ENCODE measurements at places on chromosomes 1 and 21. TPM values are rescaled to one million over a fixed set of nuclear protein-coding genes. Genes with fewer than 3 reads are reported as not detected.

The SIM2 gene
- 1.5 TPM for total RNA-seq

DNA sequence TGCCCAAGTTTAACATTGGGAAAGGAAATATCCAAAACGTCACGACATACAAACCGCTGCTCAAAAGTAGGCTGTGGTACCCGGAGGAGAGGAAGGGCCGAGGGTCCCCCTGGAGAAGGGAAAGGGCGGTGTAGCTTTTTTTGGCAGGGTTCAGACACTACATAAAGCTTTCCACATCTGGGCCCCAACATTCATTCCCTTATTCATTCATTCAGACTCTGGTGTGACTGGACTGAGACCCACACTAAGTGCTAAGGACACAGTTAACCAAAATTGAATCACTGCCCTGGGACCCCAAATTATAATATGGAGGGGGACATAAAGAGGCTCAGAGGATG lies 10.3 kb upstream of the COL8A2 start:
- H3K4me3 ChIP-seq: no peak overlapping the region
- H3K27ac ChIP-seq: peak overlapping the region; percentile 68
- H3K27me3 ChIP-seq: no peaks in the 10 kb centered on the region
- H3K4me1 ChIP-seq: peaks cover 16% of the 10 kb centered on the region

GRCh38 chr1:85991261-85991660 lies 165.3 kb downstream of the COL24A1 start:
- no peak overlapping the region for H3K4me3 ChIP-seq
- H3K27me3 ChIP-seq: no peaks in the 10 kb centered on the region
- DNase-seq: no peak
- no peaks in the 10 kb centered on the region for H3K36me3 ChIP-seq

DNA sequence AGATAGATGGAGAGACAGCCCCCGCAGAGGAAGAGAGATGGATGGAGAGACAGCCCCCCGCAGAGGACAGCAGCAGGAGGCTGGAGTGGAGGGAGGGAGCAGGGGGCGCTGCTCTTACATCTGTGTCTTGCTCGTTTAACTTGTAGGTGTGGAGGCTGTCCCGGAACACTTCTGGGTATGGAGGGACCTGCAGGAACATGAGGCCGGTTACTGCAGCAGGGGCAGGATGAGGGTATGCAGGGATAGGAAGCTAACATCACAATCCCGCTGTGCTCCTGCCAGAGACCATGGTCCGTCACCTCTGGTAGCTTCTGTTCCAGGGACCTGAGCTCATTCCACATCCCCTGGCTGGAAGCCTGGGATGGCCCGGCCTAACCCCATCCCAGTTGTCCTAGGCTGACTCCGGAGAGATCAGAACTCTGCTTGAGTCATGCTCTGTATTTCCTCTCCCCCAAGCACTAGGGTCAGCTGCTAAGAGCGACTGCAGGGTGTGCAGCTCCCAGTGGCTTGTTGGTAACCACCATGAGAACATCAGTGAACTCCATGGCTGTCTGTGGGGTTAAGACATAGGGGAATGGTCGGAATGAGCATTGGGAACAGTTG lies 36.7 kb upstream of the GOLT1A start:
- no peak overlapping the region for H3K4me3 ChIP-seq
- no peaks in the 10 kb centered on the region for H3K36me3 ChIP-seq
- peaks cover 49% of the 10 kb centered on the region for H3K27me3 ChIP-seq

DNA sequence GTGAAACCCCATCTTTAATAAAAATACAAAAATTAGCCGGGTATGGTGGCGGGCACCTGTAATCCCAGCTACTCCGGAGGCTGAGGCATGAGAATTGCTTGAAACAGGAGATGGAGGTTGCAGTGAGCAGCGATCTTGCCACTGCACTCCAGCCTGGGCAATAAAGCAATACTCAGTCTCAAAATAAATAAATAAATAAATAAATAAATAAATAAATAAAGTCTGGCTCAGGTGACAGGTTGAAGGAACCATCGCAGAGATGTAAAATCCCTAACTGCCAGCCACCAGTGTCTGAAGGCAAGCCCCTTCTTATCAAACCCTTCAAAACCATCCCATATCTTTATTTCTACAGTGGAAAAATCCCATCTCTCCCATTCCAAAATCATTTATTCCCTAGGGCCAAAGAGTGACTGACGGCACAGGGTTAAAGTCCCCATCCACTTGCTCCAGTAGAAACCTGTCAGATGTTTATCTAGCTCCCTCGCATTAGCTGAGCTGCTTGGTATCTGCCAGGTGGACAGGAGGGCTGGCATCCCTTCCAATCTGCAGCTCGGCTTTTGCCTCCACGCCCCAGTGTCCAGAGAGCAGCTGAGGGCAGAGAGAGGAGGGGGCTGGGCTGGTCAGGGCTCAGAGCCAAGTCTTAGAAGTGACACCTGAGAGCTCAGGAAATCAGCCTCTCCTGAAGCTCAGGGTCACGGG lies 5.0 kb downstream of the CSRP1 start:
- H3K36me3 ChIP-seq: no peaks in the 10 kb centered on the region
- no peak for DNase-seq
- H3K27me3 ChIP-seq: no peaks in the 10 kb centered on the region
- peaks cover 54% of the 10 kb centered on the region for H3K4me1 ChIP-seq

The RER1 gene
- 147 TPM for total RNA-seq

The NBPF4 gene
- not detected for total RNA-seq

The RHCE gene
- total RNA-seq: 0.71 TPM

DNA sequence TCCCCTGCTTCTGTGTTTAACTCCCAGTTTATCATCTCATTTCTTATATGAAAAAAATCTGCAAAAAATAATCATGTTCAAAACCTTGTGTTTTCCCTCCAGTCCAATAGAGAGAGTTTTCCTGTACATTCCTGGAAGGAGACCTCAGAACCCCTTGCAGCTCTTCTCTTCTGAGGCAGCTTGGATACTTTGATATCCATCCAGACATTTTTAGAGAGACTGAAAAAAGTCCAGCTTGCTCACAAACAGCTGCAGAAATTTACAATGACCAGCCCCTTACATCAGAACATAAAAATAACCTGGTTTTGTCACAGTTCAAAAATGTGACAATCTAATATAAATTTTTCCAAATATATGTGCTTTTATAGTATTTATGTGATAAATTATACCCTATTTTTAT lies 73.3 kb upstream of the C1orf115 start:
- no peaks in the 10 kb centered on the region for H3K4me1 ChIP-seq
- peaks cover 2% of the 10 kb centered on the region for H3K27me3 ChIP-seq
- no peak overlapping the region for H3K27ac ChIP-seq

GRCh38 chr1:220565670-220566069 lies 37.7 kb downstream of the MARK1 start:
- H3K36me3 ChIP-seq: no peaks in the 10 kb centered on the region
- H3K27ac ChIP-seq: no peak overlapping the region
- no peak overlapping the region for H3K4me3 ChIP-seq
- no peak for DNase-seq
- H3K4me1 ChIP-seq: no peaks in the 10 kb centered on the region
- H3K27me3 ChIP-seq: no peaks in the 10 kb centered on the region

The KCNJ15 gene
- 0.51 TPM for total RNA-seq

GRCh38 chr1:210654176-210654981 lies 325.7 kb downstream of the HHAT start:
- H3K27me3 ChIP-seq: no peaks in the 10 kb centered on the region
- no peaks in the 10 kb centered on the region for H3K4me1 ChIP-seq
- H3K4me3 ChIP-seq: no peak overlapping the region
- no peaks in the 10 kb centered on the region for H3K36me3 ChIP-seq
- H3K27ac ChIP-seq: no peak overlapping the region

GRCh38 chr1:67889466-67889865 lies 56.2 kb upstream of the GNG12 start:
- no peaks in the 10 kb centered on the region for H3K27me3 ChIP-seq
- peaks cover 49% of the 10 kb centered on the region for H3K4me1 ChIP-seq
- no peak for DNase-seq
- no peak overlapping the region for H3K4me3 ChIP-seq
- no peaks in the 10 kb centered on the region for H3K36me3 ChIP-seq

GRCh38 chr1:31306278-31306677 lies 9.4 kb downstream of the ZCCHC17 start:
- DNase-seq: no peak
- H3K27me3 ChIP-seq: no peaks in the 10 kb centered on the region
- peaks cover 8% of the 10 kb centered on the region for H3K4me1 ChIP-seq

DNA sequence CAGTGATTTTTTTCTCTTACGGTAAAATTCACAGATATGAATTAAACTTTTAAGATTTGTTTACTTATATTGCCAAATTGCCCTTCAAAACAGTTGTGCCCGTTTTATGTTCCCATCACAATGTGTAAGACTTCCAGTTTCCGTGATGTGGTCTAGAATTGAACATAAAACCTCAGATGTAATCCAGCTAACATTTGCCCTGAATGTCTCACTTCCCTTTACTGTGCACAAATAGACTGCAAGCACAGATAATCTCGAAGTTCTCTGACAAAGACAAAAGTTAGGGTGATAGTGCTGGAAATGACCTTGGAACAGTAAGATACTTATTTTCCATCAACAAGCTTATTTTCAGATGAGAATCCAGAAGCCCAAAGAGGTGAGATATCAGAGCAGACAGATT lies 177.5 kb downstream of the ZZZ3 start:
- H3K27ac ChIP-seq: no peak overlapping the region
- H3K4me3 ChIP-seq: no peak overlapping the region

The FCGR1A gene
- not detected for total RNA-seq

DNA sequence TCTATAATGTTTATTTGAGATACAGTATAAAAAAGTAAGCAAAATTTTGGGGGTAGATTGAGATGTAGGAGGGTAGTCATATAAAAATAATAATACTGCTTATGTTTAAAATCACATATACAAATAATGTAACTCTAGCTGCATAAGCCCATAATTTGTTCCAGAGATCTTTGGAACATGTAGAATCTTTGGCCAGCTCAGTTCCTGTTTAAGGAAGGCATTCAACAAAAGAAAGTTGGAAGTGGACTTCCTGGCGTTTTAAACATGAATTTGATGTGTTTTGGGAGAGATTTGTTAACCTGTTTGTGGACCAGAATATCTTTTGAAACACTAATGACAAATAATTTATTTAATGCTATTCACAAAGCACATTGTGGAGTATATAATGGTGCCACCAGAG lies 27.7 kb downstream of the GIPC2 start:
- H3K4me3 ChIP-seq: no peak overlapping the region
- H3K27me3 ChIP-seq: no peaks in the 10 kb centered on the region
- peaks cover 26% of the 10 kb centered on the region for H3K4me1 ChIP-seq
- H3K27ac ChIP-seq: no peak overlapping the region
- no peak for DNase-seq
- no peaks in the 10 kb centered on the region for H3K36me3 ChIP-seq

GRCh38 chr1:206855859-206856258 lies 9.6 kb upstream of the IL20 start:
- H3K36me3 ChIP-seq: no peaks in the 10 kb centered on the region
- H3K27ac ChIP-seq: no peak overlapping the region
- H3K4me1 ChIP-seq: no peaks in the 10 kb centered on the region
- H3K4me3 ChIP-seq: no peak overlapping the region
- no peak for DNase-seq

DNA sequence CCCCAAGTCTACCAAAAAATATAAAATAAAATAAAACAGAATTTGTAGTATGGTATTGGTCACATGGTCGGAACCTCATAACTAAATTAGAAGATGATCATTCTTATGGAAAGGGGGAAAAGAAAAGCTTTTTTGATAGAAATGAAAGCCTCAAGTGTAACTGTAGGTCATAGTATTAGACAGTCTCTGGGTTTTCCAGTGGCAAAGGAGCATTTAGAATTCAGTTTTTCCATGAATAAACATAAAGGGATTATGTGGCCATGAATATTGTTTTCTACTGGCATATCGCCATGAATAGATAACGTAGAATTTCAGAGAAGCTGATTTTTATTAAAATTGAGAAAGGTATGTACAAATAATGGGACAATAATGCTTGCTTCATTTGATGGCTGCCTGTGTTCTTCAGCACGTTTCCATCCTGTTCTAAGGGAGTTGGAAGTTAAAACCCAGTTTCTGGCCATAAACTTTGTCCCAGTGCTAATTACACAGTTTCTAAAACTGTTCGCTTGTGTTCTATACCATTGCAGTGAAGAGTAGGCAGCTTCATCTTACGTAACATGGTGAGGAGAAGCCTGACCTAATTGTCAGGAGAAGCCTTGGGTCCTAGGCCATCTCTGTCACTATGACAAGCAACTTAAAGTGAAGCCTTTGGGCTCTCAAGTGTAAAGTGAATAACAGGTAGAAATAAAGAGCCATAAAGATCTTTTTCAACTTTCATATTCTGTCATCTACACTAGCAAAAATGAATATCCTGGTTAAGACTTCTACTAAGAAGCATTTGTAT lies 70.5 kb upstream of the PGD start:
- H3K27me3 ChIP-seq: no peaks in the 10 kb centered on the region
- H3K36me3 ChIP-seq: peaks cover 28% of the 10 kb centered on the region
- no peak overlapping the region for H3K27ac ChIP-seq

- H3K27ac ChIP-seq: no peak overlapping the region
- no peaks in the 10 kb centered on the region for H3K27me3 ChIP-seq
- H3K4me1 ChIP-seq: peaks cover 15% of the 10 kb centered on the region
- H3K36me3 ChIP-seq: peaks cover 10% of the 10 kb centered on the region
- H3K4me3 ChIP-seq: no peak overlapping the region
These were observed 49.9 kb downstream of the MAN1C1 start for GRCh38 chr1:25666460-25666859.

DNA sequence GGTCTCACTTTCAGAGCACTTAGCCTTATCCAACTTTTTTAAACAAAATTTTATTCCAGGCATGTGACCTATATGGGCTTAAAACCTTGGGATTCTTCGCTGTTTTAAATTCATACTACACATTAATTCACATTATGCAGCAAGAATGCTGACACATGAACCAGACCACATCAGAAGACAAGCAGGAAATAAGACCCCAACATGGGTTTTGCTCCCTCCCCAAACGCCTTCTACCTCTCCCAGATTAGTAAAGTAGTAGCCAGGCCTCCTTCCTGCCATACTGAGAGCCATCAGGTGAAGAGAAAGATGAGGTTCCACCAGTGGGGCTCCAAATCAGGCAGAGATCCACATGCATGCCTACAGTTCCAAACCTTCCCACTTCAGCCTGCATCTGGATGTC lies 3.7 kb downstream of the IGSF3 start:
- H3K4me3 ChIP-seq: no peak overlapping the region
- H3K27ac ChIP-seq: no peak overlapping the region
- H3K4me1 ChIP-seq: peaks cover 22% of the 10 kb centered on the region

DNA sequence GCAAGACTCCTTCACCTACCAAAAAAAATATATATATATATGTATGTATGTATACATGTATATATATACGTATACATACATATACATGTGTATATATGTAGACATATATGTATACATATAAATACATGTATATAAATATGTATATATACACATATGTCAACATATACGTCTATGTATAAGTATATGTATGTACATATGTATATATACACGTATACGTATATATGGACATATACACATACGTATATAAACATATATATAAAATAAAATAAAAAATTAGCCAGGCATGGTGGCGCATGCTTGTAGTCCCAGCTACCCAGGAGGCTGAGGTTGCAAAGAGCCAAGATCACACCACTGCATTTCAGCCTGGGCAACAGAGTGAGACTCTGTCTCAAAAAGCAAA lies 31.6 kb downstream of the BRWD1 start:
- H3K4me1 ChIP-seq: peaks cover 11% of the 10 kb centered on the region
- DNase-seq: no peak
- H3K36me3 ChIP-seq: peaks cover 29% of the 10 kb centered on the region
- no peak overlapping the region for H3K27ac ChIP-seq

GRCh38 chr1:6996371-6996770 lies 211.1 kb downstream of the CAMTA1 start:
- peaks cover 2% of the 10 kb centered on the region for H3K36me3 ChIP-seq
- H3K27me3 ChIP-seq: peaks cover 37% of the 10 kb centered on the region
- DNase-seq: no peak
- no peak overlapping the region for H3K4me3 ChIP-seq
- peaks cover under 1% of the 10 kb centered on the region for H3K4me1 ChIP-seq
- H3K27ac ChIP-seq: no peak overlapping the region
